ENCODE measurements at places on chromosomes 6 and 20.

DNA sequence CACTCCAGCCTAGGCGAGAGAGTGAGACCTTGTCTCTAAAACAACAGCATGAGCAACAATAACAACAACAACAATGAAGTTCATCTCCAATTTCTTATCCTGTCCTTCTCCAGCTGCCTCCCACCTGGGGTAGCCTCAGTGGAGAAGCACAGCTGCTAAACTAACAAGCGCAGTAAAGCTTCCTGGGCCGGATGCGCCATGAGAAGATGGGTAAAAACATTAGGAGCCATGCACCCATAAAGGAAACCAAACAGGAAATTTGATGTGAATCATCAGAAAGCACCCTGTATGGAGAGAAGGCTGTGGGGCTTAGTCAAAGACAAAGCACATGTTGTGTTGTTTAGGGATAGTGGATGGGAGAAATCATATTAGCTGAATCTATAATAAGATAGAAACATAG, 61.1 kb upstream of the CCN6 start:
- DNase-seq: no peak

- no peak for DNase-seq
These were observed 20.3 kb upstream of the KCNK16 start for GRCh38 chr6:39342692-39343395.

DNA sequence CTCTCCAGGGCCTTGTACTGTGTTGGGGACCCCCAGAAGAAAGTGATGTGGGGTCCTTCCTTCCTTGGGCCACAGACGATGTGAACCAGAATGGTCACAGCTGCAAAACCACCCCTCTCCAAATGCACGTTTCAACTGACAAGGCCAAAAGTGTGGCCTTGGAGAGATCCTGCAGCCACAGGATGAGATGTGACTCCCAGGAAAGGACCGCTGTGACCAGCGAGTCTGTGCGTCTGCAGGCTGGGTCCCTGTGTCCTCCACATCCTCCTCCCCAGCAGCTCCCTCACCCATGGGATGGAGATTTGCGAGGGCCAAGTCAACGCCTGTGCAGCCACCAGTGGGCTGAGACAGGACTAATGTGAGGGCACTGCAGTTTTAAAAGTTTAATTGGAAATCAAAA, 247.0 kb downstream of the ERMARD start:
- DNase-seq: no peak

DNA sequence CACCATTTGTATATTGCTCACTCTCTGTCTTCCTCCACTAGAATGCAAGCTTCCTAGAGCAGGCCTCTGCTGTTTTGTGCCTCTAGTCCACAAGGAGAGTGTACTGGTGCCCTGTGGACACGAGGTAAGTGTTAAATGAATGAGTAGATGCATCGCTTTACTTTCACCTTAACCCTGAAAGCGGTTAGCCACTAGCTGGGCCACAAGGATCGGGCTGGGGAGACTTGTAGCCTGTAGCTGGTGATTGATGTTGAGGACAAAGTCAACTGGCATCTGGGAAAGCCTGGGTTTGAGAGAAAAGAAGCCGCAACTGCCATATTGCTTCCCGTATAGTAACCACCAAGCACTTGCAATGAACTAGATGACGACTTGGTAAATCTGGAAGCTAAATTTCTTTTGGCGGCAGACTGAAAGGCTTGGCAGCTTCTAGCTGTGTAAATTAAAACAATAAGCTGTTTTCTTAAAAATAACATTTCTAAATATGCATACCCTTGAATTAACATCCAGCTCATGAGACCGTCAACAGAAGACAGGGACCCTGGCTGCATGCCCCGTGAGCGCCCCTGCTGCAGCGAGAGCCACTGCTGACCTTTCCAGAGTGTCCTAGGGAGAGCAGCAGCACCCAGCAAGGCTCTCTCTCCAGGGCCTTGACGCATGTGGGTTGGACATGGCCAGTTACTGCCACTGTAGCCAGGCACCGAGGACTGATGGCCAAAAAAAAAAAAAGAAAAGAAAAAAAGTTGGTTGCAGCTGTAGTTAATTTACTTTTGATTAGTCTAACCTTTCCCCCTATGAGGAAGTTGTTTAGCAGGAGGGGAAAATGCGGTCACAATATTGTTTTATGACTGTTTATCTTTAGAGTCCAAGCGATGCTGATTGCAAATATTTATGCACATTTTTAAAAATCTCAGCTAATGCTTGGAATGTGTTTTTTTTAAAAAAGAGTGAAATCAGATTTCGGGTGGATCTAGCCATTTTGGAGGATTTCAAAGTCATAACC, 315.1 kb downstream of the TFAP2C start:
- DNase-seq: no peak

- no peak for DNase-seq
These were observed 358.6 kb downstream of the BTBD9 start for GRCh38 chr6:38281126-38281525.

- no peak for DNase-seq
These were observed 2.4 kb downstream of the MARCKS start for GRCh38 chr6:113859349-113860180.

GRCh38 chr6:90941885-90942284, 355.0 kb upstream of the MAP3K7 start:
- no peak for DNase-seq

DNA sequence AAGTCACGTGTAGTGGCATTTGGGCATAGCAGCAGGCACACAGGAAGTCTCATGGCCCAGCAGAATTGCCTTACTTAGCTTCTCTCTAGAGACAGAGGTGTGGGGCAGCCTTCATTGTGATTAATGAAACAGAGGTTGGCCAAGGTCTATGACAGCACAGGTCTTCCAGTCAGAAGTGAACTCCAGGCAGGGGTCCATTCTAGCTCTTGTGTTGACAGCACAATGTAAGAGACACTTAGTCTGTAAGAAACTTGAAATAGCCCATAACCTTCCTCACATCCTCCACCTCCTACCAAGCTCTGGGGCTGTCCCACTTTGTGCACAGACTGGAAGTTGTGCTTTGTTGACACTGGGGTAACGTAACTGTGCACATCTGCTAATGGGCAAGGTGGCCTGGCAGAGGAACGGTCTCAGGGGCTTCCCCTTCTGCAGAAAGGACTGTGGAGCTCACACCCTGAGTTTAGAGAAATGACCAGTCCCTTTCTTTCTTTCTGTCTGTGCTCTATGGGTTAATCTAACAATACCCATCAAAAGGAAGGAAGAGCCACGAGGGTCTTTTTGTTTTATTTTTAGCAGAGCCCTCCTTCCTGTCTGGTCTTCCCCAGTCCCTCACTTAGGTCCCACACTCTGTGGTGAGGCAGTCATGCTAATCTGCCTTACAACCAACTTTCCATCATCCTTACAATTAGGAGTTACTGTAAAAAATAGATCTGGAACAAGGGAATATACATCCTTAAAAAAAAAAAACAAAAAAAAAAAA, 35.6 kb upstream of the TAGAP start:
- DNase-seq: no peak

Data from LNCaP clone FGC (cell line).